G401 (cell line): ENCODE measurements at places on chromosomes 5 and 9. TPM values are rescaled to one million over a fixed set of nuclear protein-coding genes. Genes with fewer than 3 reads are reported as not detected.

AJM1 gene
- 0.49 and 1.1 TPM in 2 replicates for total RNA-seq

PROB1 gene
- 0.55 and 0.78 TPM in 2 replicates for total RNA-seq

ANKRD20A1 gene
- 0.41 TPM in 1 of 2 replicates, not detected in the other for total RNA-seq

TTC23L gene
- not detected in 2 replicates for total RNA-seq

TRPM6 gene
- total RNA-seq = not detected in 2 replicates

SLC25A48 gene
- 1.2 TPM in 1 of 2 replicates, not detected in the other for total RNA-seq
